Left renal cortex interstitium (tissue), 4 donors: ENCODE measurements at places on chromosomes 5 and 9.

GRCh38 chr9:85523202-85523601 is 218.6 kb downstream of the AGTPBP1 start:
- DNase-seq: no peak

- no peak for DNase-seq
Measured at GRCh38 chr9:125805057-125805456, 57.9 kb downstream of the PBX3 start.

GRCh38 chr9:109456811-109457210 is 41.3 kb downstream of the PTPN3 start:
- DNase-seq: no peak

DNA sequence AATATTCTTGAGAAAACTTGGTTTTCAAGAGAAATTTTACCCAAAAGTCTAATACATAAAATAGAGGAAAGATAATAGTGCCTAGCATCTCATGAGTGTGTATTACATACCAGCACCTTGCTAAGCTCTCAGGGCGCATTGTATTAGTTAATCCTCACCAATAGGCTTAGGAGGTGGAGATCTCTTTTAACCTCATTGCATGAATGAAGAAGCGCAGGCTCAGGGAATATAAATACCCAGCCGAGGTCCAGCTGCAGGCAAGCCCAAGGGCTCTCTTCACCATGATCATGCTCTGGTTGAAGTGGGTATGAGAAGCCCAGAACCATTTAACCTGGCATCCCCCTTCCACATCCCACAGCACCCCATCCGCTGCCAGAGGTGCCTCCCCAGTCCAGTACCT is 46.0 kb downstream of the CAMK2A start:
- no peak for DNase-seq

GRCh38 chr5:77326986-77327734 is 116.7 kb downstream of the PDE8B start:
- DNase-seq: no peak
